NCI-H510A (cell line): ENCODE measurements at places on chromosomes 5 and 9.

- no peak for DNase-seq
Measured at GRCh38 chr5:93603793-93604643, 21.0 kb downstream of the NR2F1 start.

- DNase-seq: no peak
Measured at GRCh38 chr5:132342291-132343180, 27.0 kb upstream of the SLC22A5 start.

DNA sequence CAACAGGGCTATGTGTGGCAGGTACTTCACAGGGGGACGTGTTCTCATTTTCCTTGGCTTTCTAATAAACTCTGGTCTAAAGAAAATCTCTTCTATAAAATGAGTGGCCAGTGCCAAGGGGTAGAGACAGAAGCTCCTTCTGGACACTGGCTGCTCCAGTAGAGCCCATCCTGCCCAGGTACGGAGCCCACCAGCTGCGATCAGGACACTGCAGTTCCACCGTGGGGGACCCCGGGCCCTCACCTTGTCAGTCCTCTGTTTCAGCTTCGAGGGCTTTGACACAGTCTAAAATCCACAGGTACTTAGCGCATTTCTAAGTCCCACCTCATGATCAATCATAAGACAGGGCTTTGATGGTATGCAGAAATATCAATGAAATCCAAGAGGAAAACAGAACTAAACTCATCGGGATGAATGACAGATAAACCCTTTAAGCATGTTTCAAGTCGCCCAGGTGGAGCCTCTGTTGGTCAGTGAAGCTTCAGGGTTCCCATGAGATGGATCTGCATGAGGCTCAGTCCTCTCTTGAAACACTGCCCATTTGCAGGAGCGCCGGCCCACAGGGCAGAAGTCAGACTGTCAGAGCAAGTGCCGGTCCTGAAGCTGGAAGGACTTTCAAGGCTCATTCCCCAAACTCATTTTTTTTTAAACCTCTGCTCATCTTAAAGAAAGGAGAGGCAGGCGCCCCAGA, 20.3 kb upstream of the TERT start:
- no peak for DNase-seq

- peak; percentile 37 for DNase-seq
Measured at GRCh38 chr5:143008809-143009521, 238.8 kb downstream of the ARHGAP26 start.

- no peak for DNase-seq
Measured at GRCh38 chr5:178551468-178551867, 38.7 kb downstream of the COL23A1 start.

GRCh38 chr5:16192311-16192710, 12.7 kb upstream of the MARCHF11 start:
- no peak for DNase-seq
